ENCODE measurements at places on chromosomes 1 and 21.

- DNase-seq: no peak
Measured at GRCh38 chr1:79042117-79042516, 35.6 kb upstream of the ADGRL4 start.

DNA sequence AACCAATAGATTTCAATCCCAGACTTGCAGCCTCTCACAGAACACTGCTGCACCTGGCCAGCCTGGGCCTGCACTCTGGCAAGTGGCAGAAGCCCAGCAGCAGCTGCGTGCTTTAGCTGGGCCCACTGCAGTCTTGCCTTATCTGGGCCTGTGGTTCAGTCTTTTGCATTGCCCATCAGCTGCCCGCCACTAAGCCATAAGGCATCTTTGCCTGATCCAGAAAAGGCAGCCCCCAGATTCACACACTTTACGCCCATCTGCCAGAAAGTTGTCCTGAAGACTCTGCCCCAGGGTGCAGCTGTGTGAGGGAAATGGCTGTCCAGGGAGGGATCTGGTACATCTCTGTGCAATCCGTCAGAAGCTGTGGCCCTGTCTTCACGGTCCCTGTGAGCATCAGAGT, 217.0 kb downstream of the DNAH14 start:
- peak; percentile 43 for DNase-seq

GRCh38 chr21:32256873-32257620, 21.8 kb downstream of the MIS18A start:
- peak; percentile 93 for DNase-seq

DNA sequence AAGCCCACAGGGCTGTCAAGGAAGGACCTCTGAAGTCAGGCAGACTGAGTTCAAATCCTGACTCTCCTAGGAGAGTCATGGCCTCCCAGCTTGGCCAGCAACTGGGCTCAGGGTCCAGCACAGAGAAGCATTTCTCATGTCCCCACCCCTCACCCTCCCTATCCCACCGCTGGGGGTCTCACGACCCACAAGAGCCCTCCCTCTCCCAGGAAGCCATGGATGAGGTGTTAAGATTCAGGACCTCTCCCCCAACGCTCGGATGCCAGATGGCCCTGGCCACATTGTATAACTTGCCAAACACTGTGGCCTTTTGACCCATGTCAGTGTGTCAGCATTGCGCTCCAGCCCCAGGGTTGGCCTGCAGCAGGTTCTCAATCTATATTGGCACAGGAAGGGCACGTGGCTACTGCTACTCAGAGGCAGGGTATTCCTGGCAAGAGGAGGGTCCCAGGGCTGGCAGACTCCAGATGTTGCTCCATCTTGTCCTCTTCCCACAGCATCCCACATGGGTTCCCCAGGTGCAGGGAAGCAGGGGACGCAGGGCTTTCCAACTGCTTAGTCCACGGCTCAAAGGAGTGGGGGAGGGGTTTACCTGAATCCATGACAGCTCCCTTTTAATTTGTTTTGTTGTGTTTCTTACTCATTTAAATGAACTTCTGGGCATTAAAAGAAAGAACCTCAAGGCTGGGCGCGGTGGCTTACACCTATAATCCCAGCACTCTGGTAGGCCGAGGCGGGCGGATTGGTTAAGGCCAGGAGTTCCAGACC, 10.5 kb downstream of the SLC2A1 start:
- peak; percentile 23 for DNase-seq

GRCh38 chr1:55064071-55064581, 24.8 kb downstream of the PCSK9 start:
- no peak for DNase-seq

DNA sequence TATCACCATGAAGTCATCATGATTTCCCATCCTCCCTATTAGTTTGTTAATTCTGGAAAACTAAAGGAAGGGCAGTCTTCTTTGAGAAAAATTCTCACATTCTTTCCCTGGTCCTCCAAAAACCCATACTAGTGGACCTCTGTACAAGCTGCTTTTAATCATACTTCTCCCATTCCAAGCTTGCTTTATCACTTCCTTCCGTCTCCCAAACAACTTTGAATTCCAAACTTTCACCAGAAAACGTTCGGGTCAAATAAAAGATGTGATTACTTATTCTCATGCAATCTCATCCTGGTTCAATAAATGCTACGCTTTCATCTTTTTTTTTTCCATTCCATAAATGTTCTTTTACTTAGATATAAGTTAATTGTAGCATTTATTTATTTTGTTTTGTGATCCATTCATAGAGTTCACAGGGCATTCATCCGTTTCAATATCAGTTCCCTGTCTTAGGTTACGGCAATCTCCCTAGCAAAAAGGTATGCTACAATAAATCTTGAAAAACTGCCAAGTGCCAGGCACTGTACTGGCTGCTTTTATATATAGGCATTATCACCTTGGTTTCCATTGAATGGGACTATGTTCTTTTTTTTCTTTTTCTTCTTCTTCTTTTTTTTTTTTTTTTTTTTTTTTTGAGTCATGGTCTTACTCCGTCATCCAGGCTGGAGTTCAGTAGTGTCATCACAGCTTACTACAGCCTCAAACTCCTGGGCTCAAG, 100.2 kb upstream of the GREM2 start:
- DNase-seq: no peak

DNA sequence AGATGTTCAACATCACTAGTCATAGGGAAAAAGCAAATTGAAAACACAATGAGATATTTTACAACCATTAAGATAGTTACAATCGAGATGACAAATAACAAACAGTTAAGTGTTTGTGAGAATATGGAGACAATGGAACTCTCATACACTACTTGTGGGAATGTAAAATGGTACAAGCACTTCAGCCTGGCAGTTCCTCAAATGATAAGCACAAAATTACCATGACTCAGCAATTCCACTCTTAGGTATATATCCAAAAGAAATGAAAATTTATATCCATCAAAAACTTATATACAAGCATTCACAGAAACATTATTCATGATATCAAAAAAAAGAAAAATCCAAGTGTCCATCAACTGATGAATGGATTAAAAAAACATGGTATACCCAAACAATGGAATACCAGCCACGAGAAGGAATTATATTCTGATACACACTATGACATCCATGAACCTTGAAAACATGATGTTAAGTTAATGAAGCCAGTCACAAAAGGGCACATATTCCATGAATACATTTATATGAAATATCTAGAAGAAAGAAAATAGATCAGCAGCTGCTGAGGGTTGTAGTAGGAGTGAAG, 76.4 kb downstream of the EVI5 start:
- no peak for DNase-seq

DNA sequence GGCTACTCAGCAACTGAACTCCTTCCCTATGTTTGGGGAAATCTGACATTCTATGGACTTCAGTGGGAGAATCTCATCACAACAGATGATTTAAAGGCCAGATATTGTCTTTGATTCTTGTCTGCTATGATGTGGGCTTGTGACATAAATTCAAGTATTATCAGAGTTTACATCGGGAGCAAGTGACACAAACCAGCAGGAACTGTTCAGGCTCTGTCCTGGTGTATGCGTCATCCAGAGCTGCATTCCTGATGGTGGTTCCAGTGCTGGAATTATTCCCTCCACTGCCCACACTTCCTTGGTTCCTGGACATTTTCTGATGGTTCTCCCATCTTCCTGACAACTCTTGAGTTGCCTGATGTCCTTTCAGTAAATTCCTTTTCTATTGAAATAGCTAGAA, 10.8 kb upstream of the LSM10 start:
- DNase-seq: no peak

- DNase-seq: no peak
Measured at GRCh38 chr1:222390181-222390580, 157.7 kb downstream of the HHIPL2 start.

- DNase-seq: no peak
Measured at GRCh38 chr1:219138747-219139146, 34.9 kb upstream of the LYPLAL1 start.

GRCh38 chr1:107514841-107515240, 374.0 kb downstream of the NTNG1 start:
- DNase-seq: no peak

DNA sequence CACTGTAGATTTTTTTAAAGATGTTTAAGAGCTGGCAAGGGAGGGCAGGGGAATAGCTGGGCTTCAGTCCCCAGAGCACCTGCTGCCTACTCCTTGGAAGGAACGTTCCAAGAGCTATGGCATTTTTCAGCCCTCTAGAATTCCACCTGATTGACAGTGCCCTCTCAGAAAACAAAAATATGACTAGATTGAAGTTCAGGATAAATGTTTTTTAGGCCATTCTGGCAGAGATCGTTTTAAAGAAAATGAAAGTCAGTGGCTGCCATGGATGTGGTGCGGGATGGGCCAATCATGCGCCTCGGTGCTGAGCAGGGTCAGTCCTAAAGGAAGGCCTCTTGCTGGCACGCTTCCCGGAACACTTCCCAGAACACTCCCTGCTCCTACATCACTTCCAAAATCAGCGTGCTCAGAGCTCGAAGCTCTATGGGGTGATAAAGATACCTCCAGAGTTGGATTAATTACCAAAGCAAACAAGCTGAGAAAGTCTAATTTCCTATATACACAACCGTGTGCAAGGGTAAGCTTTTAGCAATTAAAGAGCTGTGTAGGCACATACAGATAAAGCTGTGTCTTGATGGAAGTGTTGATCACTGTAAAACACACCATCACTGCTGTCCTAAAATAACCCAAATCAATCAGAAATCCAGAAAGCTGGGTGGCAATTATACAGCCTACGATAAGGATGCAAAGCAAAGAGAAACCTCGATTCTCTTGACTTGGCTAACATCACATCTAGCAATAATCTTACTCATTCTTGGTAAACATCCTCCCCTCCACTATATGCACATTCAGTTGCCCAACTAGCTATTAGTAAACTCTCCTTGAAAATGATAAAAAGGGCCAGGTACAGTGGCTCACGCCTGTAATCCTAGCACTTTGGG, 34.6 kb downstream of the TGFBR3 start:
- peak; percentile 92 for DNase-seq

DNA sequence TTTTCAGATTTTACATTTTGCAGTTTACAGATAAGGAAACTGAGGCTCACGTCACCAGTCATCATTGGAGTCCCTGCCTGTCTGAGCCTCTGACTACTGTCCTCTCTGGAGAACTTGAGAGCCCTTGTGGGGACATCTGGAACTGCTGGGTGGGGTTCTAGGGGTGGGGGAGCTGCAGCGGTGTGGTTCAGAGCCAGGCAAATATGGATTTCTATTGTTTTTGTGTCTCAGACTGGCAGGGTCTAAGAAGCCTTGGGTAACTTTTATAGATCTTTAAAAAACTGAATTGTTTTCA, 46.9 kb downstream of the IER5 start:
- no peak for DNase-seq

- no peak for DNase-seq
Measured at GRCh38 chr1:212254853-212255363, 30.3 kb upstream of the PPP2R5A start.

GRCh38 chr1:221098471-221099405, 219.5 kb downstream of the HLX start:
- DNase-seq: no peak

DNA sequence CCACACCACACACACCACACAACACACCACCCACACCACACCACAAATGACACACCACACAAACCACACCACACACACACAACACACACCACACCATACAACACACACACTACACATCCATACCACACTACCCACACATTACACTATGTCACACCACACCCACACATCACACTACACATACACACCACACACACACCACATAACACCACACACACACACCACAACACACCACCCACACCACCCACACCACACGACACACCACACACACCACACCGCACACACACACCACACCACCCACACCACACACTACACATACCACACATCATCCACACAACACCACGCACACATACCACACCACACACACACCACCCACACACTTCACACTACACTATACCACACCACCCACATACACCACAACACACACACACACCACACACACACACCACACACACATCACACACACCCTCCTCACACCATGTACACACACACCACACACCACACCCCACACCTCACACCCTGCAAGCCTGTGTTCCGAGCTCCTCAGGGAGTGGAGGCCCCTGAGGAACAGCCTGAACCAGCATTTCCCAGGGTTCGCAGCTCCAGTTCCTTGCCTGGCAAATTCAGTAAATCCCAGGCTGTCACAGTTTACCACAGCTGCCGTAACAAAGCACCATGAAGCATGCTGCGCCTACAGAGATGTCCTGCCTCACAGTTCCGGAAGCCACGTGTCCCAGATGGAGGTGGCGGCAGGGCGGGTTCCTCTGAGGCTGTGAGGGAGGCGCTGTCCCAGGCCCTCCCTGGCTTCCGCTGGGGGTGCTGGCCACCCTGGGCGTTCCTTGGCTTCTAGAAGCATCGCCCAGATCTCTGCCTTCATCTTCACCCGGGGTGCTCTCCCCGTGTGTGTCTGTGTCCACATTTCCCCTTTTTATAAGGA, 69.8 kb upstream of the ATP5PO start:
- DNase-seq: no peak
